ENCODE measurements at places on chromosomes 7 and 10.

DNA sequence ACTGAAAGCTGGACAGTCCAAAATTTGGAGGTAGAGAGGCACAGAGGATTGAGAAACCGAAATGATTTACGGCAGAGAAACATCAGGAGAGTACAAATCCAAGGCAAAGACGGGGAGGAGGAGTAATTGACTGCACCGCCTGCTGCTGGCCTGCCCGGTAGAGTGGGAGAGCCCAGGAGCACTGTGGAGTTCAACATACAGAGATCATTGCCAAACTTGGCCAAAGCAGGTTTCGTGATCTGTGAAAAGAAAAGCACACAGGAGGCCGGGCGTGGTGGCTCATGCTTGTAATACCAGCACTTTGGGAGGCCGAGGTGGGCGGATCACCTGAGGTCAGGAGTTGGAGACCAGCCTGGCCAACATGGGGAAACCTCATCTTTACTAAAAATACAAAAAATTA, 306.0 kb upstream of the PFKP start:
- no peak for DNase-seq

- no peak for DNase-seq
Observed at GRCh38 chr10:71371750-71372166, 25.0 kb upstream of the CDH23 start.

DNA sequence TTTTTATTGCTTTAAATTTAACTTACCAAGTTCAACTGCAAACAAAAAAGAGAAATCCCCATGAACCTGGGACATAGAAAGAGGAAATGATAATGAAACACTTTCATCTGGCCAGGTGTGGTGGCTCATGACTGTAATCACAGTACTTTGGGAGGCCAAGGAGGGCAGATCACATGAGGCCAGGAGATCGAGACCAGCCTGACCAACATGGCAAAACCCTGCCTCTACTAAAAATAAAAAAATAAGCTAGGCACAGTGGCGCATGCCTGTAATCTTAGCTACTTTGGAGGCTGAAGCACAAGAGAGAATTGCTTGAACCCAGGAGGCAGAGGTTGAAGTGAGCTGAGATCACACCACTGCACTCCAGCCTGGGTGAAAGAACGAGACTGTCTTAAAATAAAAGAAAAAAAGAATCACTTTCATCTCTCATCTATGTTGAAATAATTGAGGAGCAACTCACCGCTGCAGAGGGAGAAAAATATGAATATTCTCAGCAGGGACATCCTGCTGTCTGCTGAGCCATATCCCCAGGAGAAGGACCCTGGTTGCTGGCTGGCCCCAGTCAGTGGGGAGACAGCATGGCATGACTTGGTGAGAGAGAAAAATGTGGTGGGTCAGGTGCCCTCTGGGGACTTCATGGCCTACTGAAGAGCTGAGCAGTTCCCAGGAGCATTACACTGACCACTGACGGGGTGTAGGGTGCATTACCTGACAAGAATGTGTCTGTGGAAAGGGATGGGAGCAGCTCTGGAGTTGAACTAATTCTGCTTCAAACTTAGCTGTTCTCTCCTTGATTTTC, 22.8 kb upstream of the TARP start:
- DNase-seq: no peak

DNA sequence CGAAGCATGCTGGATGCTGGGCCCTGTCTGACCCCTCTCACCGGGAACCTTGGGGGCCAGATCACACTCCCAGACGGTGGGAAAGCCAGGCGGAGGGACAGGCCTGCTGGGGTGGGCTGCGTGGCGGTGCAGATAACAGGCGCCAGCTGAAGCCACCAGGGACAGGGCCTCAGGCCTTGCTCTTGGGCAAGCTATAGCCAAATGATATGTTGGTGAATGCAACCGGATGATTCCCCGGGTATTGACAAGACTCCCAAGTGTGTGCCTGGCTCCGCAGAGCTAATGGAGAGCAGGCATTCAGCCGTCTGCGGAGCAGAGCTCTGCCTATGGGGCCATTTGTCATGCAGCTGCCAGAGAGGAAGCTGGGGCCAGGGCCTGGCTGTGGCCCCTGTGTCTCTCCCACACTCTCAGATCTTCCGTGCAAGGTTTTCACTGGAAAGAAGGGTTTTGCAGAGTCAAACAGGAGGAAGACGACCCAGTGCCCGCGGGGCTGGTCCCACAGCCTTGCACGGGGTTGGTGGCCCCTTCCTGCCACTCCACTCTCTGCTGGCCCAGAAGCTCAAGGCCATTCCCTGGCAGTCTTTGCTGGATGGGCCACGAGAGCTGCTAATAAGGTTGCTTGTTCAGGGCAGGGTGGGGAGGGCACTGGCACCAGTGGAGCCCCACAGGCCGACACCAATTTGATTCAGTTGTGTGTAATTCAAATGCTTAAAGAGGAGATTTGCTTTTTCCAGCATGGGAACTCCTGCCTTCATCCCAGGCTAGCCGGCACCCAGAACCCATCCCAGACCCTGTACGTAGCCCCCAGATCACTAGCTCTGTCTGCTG, 91.8 kb downstream of the PRKAG2 start:
- no peak for DNase-seq

DNA sequence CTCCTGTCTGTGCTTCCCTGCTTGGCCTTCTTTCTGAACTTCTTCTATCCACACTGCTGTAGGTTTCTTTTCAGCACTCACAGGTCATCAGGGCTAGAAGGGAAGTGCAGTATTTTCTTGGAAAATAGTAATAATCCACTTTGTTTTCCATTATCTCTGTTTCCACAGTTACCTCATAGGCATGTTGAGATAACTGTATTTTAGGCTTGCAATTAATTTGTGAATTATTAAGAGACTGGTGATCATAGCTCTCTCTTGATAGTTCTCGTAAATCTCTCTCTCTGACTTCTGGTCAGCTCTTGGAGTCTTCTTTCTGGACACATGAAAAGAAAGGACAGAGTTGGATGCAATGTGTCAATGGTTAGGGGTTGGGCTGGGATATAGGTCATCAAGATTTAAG, 243.6 kb upstream of the IGFBP3 start:
- DNase-seq: no peak

DNA sequence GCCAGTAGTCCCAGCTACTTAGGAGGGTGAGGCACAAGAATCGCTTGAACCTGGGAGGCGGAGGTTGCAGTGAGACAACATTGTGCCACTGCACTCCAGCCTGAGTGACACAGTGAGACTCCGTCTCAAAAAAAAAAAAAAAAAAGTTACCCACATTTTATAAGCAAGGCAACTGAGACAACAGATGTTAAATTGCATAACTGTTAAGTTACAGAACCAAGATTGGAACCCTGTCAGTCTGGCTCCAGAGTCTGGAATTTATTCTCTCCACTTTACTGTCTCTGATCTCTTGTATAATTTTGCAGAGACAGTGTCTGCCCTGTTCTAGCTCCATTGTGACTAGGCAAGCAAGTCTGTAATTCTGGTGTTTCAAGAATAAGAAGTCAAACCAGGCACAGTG, 6.2 kb upstream of the ITGB1 start:
- no peak for DNase-seq

DNA sequence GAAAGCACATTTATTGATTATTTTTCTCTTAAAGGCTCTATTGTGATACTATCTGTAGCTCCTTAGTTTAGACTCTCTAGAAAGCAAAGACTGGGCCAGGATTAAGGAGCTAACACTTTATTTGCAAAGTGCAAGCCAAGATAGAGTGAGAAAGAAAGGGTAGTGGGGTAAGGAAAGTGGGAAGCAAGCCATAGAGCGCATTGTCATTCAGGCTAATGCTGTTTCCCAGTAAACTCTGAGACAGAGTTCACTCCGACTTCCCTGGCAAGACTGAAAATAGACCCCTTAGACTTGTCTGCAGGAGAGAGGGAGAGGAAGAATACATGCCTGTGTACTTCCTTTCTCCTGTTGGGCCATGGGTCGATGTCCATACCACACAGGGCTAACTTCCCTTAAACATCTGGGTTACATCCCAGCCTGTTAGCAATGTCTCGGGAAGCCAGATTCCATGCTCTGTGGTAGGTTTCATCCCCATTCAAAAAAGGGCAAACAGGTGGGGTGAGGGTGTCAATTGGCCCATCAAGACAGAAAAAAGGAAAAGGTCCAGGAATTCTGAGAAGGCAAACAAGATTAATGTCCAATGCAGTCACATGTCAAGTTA, 875.8 kb upstream of the CELF2 start:
- no peak for DNase-seq

- DNase-seq: no peak
Observed at GRCh38 chr7:96910486-96910885, 94.9 kb upstream of the DLX6 start.

GRCh38 chr7:158028290-158028941, 559.2 kb downstream of the PTPRN2 start:
- no peak for DNase-seq

- no peak for DNase-seq
Observed at GRCh38 chr7:51326656-51327286, 10.2 kb upstream of the COBL start.

- no peak for DNase-seq
Observed at GRCh38 chr7:42726066-42726785, 185.6 kb downstream of the C7orf25 start.

DNA sequence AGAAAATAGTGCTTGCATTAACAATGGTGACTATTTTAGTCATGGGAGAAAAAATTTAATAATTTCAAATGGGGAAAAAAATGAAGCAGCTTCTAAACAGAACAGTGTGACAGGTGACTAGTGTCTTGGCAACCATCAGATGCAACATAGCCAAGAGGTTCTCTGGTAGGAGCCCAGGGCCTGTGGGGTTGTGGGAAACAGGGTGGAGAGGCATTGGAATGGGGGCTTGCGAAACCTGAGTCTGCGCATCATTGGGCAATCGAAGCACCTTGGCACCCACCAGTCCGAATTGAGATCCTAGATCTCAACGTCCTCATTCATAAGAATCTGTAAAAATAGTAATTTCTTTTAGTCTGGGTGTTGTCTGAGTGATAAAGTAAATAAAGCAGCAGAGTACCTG, 19.2 kb upstream of the PARD3 start:
- DNase-seq: no peak

DNA sequence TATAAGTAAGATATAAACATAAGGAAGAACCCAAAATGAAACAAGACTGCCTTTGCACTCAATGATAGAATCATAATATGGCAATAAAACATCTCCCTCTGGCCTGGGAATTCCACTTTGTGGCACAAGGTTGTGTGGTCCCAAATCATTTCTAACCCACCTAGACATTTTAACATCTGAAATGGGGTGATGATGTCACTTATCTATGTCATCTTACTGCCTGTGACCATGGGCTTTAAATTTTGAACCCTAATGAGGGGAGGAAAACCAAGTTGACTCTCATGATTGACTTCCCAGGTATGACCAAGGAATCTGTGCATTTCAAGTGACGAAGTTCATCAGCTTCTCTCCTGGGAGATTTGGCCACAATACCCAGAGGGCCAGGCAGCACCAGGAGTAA, 24.5 kb upstream of the ACSM6 start:
- DNase-seq: no peak

GRCh38 chr7:1362301-1362700, 97.0 kb downstream of the MICALL2 start:
- DNase-seq: no peak

- DNase-seq: no peak
Observed at GRCh38 chr10:3897156-3897555, 112.1 kb upstream of the KLF6 start.

- no peak for DNase-seq
Observed at GRCh38 chr10:81280497-81281479, 594.2 kb upstream of the NRG3 start.

DNA sequence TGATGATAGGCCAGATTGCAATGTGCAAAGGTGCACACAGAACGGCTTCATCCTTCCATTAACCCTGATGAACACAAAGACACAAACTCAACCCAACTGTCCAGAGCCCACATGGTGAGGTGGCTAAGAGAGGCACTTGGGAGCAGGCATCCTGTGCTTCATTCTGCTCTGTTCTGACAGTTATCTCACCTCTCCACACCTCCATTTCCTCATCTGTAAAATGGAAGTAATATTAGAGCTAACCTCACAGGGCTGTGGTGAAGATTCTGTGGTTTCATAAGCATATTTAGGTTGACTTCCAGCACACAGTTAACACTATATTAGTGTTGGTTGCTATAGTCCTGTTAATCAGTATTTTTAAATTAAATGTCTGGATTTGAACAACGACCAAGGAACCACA, 126.3 kb downstream of the TAX1BP1 start:
- no peak for DNase-seq

- DNase-seq: no peak
Observed at GRCh38 chr10:79385804-79386531, 38.7 kb downstream of the PPIF start.

DNA sequence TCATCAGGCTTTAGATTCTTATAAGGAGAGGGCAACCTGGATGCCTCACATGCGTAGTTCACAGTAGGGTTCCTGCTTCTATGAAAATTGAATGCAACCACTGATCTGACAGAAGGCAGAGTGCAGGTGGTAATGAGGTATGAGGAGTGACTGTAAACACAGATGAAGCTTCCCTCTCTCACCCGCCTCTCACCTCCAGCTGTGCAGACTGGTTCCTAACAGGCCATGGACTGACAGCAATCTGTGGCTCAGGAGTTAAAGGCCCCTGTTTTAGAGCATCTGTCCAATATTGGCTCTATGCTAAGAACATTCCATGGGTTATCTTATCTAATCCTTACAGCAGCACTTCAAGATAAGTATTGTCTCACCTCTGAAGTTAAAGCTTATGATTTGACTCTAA, 213.5 kb upstream of the NRP1 start:
- no peak for DNase-seq

- no peak for DNase-seq
Observed at GRCh38 chr10:90968328-90969081, 47.6 kb upstream of the ANKRD1 start.

DNA sequence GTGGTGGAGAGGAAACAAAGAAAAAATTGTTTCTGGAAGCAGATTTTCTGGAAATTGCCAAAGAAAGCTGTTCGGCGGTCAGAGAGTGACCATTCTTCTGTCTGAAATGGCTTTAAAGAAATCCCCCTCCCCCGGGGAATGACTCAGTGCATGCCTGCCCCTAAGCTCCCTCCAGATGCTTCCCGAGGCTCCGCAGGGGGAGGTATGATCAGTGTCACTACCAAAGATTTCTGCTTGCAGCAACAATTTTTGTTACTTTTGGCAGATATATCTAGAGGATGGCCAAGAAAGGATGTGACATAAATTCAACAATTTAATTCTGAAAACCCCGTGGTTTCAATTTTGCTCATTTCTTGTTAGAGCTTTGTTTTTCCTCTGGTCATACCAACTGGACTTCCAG, 163.9 kb downstream of the JCAD start:
- DNase-seq: no peak

DNA sequence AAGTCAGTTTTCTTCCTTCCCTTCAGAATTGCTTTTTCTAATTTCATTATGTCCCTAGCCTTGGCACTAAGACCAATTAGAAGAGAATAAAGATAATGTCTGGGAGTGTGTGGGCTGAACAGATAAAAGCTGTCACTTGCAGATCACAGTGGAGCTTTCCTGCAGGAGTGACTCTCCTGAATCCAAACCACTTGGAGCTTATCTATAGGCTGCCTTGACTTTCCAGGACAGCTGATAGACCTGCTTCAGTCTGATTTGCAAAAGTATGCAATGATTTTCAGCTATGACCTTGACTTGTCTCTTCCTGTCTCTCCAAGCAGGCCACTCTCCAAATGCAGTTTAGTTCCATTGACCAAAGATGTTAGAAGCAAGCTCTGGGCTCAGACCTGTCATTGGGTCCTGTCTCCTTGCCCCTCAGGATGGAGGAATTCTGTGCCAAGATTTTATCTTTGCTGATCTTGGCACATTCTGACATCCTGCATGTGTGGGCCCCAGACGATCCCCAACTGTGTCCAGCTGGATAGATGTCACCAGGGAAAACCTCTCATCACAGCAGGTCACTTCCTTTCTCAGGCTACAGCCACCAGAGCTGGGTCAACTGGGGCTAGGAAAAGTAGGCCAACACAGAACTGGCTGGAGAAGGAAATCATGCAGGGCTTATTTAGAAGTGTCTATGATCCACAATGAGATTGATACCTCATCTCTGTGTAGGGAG, 120.9 kb upstream of the ZNF438 start:
- no peak for DNase-seq
